ENCODE measurements at places on chromosomes 11 and 22. TPM values are rescaled to one million over a fixed set of nuclear protein-coding genes. Genes with fewer than 3 reads are reported as not detected.

Gene RELA
- 26.5 TPM for total RNA-seq

Gene MYRF
- total RNA-seq, result 0.17 TPM

Gene SIPA1
- total RNA-seq, result 32.3 TPM

Gene CD3E
- not detected for total RNA-seq

Gene CASP1
- total RNA-seq, result 4.4 TPM

Gene SMPD1
- 71.8 TPM for total RNA-seq

Gene OR52E8
- total RNA-seq, result not detected

Gene PARVA
- 49.6 TPM for total RNA-seq

Gene MAP6
- not detected for total RNA-seq

Gene IFTAP
- total RNA-seq, result 17.6 TPM

Gene MYBPC3
- total RNA-seq, result not detected

Gene TMEM45B
- total RNA-seq, result not detected

Gene CDON
- 22.6 TPM for total RNA-seq

Measured in LHCN-M2 (cell line).